ENCODE measurements at places on chromosomes 4 and X. TPM values are rescaled to one million over a fixed set of nuclear protein-coding genes. Genes with fewer than 3 reads are reported as not detected.

GRCh38 chr4:165472943-165473676 is 94.3 kb downstream of the CPE start:
- no peak for DNase-seq

DNA sequence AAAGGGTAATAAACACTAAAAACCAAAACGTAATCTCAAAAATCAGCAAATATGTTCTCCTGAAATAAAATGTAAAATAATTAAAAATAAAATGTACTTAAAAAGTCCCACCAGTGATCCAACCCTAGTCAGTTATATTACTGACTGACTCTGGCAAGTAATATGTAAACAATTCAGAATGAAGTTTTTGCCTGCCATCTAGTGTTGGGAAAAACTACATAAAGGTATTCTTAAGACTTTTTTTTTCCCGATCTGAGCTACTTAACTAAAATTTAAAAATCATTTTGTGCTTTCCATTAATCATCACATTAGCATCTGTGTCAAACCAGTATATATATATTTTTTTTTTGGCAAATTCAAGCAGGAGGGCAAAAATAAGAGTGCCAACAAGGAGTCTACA is 24.0 kb downstream of the RCHY1 start:
- no peak for DNase-seq

- peak; percentile 60 for DNase-seq
These were observed 51.1 kb downstream of the SH3KBP1 start for GRCh38 chrX:19836337-19836736.

GRCh38 chrX:24190500-24191156 is 41.1 kb downstream of the ZFX start:
- DNase-seq, result no peak

DNA sequence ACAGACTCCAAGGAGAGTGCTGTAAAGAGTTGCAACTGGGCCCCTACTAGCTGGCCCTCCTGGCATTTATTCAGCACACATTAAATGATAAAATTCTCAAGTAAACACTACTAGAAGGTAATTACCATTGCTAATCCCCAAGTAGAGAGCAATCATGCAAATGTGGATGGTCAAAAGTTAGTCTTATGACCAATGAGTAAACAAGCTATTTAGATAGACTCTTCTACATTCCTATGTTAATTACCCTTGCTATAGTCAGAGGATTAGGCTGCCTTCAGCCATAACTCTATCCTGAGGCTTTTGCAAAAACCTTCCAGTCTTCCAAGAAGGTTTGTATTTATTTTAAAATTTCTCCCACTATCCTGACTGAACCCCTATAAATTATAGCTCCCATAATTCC is 28.3 kb upstream of the HPGD start:
- no peak for DNase-seq

- no peak for DNase-seq
These were observed 383 bp downstream of the PCYT1B start for GRCh38 chrX:24646745-24647182.

DNA sequence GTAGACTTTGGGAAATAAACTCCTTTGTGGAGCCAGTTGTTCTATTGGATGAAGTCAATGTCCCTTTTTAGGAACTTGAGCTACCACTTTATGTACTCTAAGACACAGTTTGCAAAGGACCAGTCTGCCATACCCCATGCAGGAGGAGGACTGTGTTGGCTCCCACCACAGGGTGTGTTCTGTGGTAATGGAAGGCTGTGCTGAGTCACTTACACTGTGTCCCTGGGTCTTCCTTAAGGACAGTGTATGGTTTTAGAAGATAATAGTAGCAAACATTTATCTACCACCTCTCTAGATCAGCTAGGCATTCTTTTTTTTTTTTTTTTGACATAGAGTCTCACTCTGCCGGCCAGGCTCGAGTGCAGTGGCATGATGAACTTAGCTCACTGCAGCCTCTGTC is 184.0 kb upstream of the PGRMC2 start:
- DNase-seq, result no peak

- DNase-seq, result no peak
These were observed 14.9 kb downstream of the CCSER1 start for GRCh38 chr4:90142081-90142480.

DNA sequence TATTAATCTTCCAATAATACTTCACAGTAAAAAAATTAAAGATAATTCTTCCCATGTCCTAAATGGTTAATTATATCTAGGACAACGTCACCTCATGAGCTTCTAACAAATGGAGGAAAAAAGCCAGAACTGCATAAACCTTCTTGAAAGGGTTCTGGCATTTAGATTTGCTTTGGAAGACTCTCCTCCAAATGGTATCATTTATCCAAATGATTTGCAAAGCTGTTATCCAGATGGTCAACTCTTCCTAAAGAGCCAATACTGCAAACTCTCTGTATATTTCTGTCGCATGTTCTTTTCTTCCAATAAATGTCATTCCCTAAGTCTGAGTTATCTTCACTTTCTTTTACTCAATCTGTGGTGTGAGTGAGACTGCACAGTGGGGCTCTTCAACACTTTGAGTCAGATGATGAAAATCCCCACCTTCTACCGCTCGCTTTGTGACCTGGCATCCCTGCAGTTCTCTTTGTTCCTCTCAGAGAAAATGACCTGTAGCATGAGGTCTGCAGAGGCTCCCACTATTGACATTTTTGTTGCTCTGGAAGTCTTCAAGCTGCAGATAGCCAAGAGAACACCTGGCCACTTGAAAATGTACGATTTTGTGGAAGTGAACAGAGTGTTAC is 52.9 kb downstream of the TMEM150C start:
- DNase-seq, result no peak

- DNase-seq, result no peak
These were observed 25.5 kb upstream of the MORC4 start for GRCh38 chrX:107025545-107025944.

- no peak for DNase-seq
These were observed 21.2 kb upstream of the HGFAC start for GRCh38 chr4:3420606-3420955.

- DNase-seq, result no peak
These were observed 115.6 kb downstream of the CAMK2D start for GRCh38 chr4:113645771-113646441.

- no peak for DNase-seq
These were observed 69.9 kb upstream of the BRS3 start for GRCh38 chrX:136417806-136418205.

DNA sequence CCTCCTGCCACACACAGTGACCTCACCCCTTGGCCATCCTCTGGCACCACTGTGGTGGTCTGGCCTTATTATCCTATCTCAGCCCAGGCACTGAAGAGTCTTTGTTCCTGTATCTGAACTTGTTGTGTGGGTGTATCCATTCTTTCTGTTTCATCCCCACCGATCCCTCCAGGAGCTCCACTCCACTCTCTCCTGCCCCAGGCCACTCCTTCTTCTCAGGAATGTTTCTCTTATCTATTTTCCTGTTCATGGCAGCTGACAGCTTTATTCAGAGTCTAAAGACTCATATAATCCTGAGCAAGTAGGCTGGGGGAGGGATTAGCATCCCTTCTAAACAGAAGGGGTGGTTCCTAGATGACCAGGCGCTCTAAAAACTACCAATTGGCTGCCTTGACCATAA is 150.0 kb downstream of the ANAPC10 start:
- DNase-seq, result no peak

DNA sequence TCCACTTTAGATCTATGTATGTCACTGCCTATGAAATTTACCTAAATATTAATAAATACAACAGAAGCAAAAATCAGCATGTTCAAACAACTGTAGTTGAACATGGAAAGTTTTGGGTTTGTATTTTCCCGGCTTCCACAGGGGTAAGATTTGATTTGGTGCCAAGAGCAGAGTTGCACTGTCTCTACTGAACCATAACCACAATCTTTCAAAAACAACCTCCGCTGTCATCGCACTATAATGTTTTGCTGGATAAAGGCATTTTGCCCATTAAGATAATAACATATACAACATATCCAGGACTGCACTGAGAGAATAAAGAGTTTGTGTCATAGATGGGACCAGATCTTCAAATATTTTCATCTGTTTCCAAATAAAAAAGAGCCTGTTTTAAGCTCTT is 94.9 kb downstream of the TENM3 start:
- no peak for DNase-seq

GRCh38 chr4:129394635-129395034 is 298.7 kb downstream of the C4orf33 start:
- DNase-seq, result no peak

EMD gene
- 68.9 TPM for total RNA-seq

DIPK2B gene
- not detected for total RNA-seq

TACC3 gene
- total RNA-seq, result 23.6 TPM

ADGRL3 gene
- total RNA-seq, result 17.6 TPM

DKK2 gene
- total RNA-seq, result 206 TPM

BEX5 gene
- not detected for total RNA-seq

MAML3 gene
- total RNA-seq, result 8.2 TPM

SPIN2A gene
- 2.5 TPM for total RNA-seq

RTL3 gene
- total RNA-seq, result not detected

PPBP gene
- not detected for total RNA-seq

CT45A3 gene
- not detected for total RNA-seq

CT55 gene
- not detected for total RNA-seq
